Stimulated activated CD4-positive, alpha-beta T cell treated with anti-CD3 and anti-CD28 coated beads, Interleukin-1b, Interleukin-23, amount 100 ng/mL, for 1 hour (primary cell): ENCODE measurements at places on chromosomes 4 and X.

DNA sequence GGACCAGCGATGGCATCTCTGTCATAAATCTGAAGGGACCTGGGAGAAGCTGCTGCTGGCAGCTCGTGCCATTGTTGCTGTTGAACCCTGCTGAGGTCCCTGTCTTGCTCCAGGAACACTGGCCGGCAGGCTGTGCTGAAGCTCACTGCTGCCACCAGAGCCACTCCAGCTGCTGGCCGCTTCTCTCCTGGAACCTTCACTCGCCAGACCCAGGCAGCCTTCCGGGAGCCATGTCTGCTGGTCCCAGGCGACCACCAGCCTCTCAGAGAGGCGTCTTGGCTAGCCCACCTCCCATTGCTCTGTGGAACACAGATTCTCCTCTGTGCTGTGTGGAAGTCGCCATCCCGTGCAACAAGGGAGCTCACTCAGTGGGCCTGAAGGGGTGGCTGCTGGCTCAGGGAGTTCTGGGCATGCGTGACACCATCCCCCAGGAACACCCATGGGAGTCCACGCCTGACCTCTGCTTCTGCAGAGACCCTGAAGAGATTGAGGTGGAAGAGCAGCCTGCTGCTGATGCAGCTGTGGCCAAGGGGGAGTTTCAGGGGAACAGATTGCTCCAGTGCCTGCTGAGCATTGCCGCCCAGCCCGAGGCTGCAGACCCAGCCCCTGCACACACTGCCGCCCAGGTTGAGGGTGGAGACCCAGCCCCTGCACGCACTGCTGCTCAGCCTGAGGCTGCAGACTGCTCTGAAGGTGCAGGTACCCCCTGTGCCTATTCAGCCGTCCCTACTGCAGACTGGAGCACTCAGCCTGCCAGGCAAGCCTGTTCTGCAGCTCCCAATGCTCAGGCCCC is 33.1 kb upstream of the CYP4V2 start:
- no peak for DNase-seq

GRCh38 chr4:165079476-165079875 is 25.8 kb downstream of the TRIM75 start:
- no peak for DNase-seq

- no peak for DNase-seq
Observed at GRCh38 chr4:147157860-147158701, 212.4 kb upstream of the TTC29 start.

- no peak for DNase-seq
Observed at GRCh38 chrX:143298663-143299241, 218.5 kb downstream of the SPANXN3 start.

DNA sequence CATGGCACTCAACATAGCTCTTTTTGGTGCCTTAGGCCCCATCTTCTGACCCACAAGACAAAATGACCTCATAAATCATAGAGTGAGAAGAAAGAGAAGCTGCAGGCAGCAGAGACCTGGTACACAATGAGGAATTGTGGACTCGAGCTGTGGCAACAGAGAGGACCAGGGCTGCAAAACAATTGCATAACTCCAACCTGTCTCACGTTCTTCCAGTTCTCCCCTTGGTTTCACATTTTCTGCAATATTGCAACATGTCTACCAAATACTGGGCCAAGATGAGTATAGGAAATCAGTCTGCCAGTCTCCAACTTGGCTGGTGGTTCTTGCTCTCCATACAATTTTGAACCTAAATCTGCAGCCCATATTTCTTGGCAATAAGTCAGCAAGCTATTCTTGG is 105.3 kb downstream of the KDR start:
- no peak for DNase-seq

DNA sequence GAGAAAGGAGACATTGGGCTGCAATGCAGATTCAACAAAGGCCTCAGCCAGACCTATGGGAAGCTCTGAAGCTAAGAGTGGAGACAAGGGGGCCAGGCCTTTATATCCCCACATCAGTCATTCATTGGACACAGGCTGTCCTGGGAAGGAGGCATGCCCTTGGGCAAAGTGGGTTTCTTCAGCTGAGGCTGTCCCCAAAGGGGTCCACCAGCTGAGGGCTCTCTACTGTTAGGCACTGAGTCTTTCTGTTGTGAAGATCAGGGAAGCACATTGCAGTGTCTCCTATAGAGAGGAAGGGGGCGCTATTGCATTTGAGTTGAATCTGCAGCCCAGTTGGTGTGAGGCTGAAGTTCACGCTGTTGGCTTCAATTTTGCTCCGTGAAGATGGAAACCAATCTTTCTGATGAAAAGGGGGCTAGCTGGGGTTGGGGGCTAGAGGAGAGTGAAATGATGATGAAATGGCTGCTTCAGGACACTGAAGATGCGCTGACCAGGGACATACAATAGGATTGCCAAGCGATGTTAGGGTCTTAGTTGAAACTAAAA is 48.0 kb downstream of the SLC25A5 start:
- DNase-seq = no peak

DNA sequence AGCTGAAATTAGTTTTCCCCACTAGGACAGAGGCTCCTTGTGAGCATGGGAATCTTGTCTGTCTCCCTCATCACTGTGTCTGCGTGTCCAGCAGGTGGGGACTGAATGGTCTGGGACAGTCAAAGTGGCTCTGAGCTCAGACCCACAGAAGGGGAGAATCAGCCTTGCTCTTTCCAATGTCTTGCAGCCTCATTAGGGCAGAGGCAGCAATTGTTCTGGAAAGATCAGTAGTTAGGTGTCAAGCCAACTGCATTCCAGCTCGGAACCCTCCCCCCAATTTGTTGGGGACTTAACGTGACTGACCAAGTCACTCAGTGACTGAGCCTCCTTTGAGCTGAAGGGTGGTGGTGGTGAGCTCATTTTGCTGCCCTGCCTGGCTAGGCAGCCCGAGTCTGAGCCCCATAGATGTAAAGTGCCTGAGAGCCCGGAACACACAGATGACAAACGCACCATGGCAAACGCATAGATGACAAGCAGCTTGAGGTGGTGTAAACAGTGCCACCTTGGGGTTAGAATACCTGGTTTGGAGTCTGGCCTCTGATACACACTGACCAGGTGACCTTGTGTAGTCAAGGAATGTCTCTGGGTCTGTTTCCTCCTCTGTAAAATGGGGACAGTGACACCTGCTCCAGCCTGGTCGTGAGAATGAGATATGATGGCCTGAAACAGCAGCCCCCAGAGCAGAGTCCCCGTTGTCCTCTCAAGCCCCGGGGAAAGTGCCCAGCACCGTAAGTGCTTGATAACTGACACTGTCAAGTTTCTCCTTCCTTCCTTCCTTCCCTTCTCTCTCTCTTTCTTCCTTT is 2.7 kb upstream of the SORCS2 start:
- DNase-seq = no peak
